Activated T-cell treated with anti-CD3 and anti-CD28 coated beads for 24 hours (primary cell): ENCODE measurements at places on chromosomes 2 and 18.

GRCh38 chr2:241994556-241995213 is 125.2 kb downstream of the RTP5 start:
- DNase-seq, result no peak

GRCh38 chr18:74529811-74530583 is 4.3 kb upstream of the CNDP1 start:
- DNase-seq, result no peak

- DNase-seq, result no peak
These were observed 30.0 kb downstream of the CFAP221 start for GRCh38 chr2:119574108-119574815.

GRCh38 chr18:23578067-23578701 is 8.1 kb downstream of the NPC1 start:
- DNase-seq, result no peak

DNA sequence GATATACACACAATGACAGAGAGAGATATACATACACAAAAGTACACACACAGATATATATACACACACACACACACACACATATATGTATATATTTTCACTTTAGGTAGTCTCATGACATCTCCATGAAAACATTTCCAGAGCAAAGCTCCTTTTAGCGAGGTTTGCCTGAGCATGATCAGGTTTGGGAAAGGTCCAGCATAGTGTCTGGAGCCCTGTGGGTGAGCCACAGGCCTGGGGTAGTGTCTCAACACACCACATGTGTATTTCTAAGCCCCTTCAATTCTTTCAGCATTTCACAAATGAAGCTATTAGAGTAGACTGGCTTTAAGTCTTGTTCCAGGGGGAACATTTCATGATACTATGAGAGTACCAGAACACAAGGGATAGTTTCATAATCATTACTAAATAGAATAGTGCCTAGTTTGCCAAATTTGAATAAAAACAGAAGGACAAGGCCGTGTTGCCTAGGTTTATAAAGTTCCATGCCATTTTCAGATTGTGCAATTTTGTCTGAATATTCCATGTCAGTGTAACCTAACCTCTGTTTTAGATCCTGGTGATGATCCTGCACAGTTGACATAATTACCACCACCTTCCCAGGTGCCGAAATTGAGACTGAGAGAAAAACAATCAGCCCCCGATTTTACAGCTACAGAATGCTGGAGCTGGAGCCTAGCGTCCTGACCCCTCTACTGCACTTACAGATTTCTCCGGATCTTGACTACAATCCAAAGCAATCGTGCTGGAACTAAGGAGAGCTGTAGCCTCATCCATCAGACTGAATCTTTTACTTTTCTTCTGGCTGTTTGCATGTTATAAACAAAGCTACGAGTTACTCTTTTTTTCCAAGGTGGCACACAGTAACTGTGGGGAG is 332.7 kb downstream of the CYRIA start:
- no peak for DNase-seq

- no peak for DNase-seq
These were observed 148.3 kb downstream of the HNMT start for GRCh38 chr2:138112536-138112935.

GRCh38 chr2:26737221-26737620 is 26.9 kb upstream of the SLC35F6 start:
- DNase-seq, result no peak

DNA sequence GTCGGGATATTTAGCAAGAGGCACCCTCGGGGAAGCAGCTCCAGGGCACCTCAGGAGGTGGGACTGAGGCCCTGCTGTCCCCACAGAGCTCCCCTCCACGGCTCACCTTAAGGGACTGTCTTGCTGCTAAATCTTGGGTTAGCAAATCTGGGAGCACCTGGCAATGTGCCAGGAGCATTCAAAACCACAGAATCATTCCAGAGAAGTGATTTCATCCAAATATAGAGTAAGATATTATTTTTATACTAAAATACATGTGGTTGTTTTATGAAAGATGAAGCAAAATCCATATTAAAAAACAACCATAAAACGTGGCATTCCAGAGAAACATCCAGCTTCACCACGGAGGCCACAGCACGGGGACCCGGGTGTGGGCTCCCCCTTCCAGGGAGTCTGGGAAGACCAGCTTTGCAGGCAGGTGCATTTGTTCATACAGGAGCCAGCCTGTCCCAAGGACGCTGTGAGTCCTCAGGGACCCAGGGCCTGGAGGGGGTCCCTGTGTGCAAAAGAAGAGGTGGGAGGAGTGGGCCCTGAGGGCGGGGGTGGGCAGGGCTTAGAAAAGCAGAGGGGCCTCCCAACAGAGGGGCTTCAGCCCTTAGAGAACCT is 16.3 kb downstream of the HS1BP3 start:
- no peak for DNase-seq

DNA sequence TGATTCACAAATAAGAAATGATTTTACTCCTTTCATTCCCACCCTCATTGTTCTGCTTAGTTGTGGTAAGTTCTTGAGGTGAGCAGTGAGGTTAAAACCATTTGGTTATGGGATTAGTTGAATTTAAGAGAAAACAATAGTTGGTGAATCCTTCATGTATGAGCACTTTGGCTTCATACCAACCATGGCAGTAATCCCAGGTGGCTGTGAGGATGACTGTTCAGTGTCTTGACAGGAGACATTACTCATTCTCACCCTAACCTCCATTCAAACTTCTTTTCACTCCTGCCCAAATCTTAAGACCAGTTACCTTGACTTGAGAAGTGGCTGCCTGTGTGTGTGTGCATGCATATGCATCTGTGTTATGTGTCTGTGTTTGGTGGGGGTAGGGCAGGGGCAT is 143.1 kb downstream of the SETBP1 start:
- no peak for DNase-seq
